ENCODE measurements at places on chromosomes 5 and 9. TPM values are rescaled to one million over a fixed set of nuclear protein-coding genes. Genes with fewer than 3 reads are reported as not detected.

The PRLR gene
- under 0.01 TPM for total RNA-seq

GRCh38 chr9:137680444-137681358 is 61.9 kb downstream of the EHMT1 start:
- DNase-seq = no peak

DNA sequence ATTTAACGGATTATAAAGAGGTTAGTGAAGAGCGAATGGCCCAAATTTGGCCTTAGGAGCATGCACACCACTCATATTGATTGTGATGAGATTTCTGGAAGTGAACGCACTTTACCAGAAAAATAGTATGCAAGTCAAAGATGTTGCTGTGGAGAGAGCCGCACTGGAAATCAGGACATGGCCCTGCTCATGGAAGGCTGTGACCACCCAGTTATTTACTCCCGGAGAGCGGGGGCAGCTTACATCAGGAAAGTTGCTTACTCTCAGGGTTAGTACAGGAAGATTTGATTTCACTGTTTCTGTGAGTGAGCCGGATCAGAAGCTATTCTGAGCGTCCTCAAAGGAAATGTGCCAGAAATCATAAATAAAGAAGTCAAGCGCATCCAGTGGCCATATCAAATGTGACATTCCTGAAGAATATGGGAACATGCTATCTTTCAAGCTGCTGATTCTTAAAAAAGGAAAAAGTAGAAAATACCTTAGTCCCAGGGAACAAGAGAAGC is 42.9 kb upstream of the STRBP start:
- DNase-seq = no peak

GRCh38 chr5:96067894-96068614 is 106.4 kb upstream of the ELL2 start:
- no peak for DNase-seq

The HSPB3 gene
- not detected for total RNA-seq

- DNase-seq = no peak
Measured at GRCh38 chr9:125189011-125189360, 617 bp downstream of the PPP6C start.
